ENCODE measurements at places on chromosomes 6 and 20.

GRCh38 chr20:40991181-40991889 lies 37.3 kb upstream of the TOP1 start:
- no peak for DNase-seq

DNA sequence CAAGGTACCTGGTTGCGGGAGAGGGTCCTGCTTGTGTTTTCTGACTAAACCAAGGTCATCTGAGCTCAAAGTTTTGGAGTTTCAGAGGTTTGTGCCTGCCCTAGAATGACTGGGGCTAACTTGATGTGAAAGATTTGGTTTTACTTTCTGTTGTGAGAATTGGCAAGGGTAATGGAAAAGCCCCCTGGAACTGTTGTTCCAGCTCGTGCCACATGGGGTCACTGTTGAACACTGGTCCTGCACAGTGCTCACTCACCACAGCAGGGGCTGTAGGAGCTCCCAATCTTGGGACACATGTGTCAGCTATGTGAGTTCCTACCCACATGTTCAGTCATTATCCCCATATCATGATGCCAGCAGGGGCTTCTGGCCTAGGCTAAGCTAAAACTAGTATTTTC lies 6.5 kb downstream of the TGM6 start:
- peak; percentile 39 for DNase-seq

GRCh38 chr20:46701556-46701955 lies 7.9 kb upstream of the SLC2A10 start:
- DNase-seq = no peak

- no peak for DNase-seq
These were observed 84.5 kb downstream of the PLCB1 start for GRCh38 chr20:8216375-8217200.

GRCh38 chr6:135877666-135878065 lies 26.2 kb downstream of the PDE7B start:
- DNase-seq = no peak

- no peak for DNase-seq
These were observed 72.1 kb upstream of the BCLAF1 start for GRCh38 chr6:136361787-136362186.

- DNase-seq = no peak
These were observed 46.2 kb downstream of the MYB start for GRCh38 chr6:135227349-135227748.

DNA sequence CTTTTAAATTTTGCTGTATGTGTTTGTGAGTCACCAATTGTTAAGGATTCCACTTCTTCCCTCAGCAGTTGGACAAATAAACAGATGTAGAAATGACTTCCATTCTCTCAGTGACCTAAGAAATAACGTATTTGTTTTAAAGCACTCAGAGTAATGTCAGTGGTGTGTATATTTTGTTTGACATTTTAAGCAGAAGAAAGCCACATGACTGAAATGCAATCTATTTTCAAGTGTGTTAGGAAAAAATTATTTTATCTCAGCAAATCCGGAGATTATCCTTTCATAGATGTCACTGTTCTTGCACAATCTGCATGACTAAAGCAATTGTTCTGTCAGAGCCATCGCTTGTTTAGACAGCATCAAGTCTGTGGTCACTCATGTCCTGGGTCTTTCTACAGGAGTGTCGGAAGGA lies 77.1 kb downstream of the JAG1 start:
- DNase-seq = no peak

- no peak for DNase-seq
These were observed 844 bp downstream of the WFDC2 start for GRCh38 chr20:45470262-45470931.

GRCh38 chr6:166656230-166657151 lies 29.4 kb upstream of the RPS6KA2 start:
- DNase-seq = no peak

- DNase-seq = no peak
These were observed 23.2 kb downstream of the TXNDC5 start for GRCh38 chr6:7887278-7887991.

- DNase-seq = no peak
These were observed 467.2 kb upstream of the ZNF337 start for GRCh38 chr20:26163890-26164289.

DNA sequence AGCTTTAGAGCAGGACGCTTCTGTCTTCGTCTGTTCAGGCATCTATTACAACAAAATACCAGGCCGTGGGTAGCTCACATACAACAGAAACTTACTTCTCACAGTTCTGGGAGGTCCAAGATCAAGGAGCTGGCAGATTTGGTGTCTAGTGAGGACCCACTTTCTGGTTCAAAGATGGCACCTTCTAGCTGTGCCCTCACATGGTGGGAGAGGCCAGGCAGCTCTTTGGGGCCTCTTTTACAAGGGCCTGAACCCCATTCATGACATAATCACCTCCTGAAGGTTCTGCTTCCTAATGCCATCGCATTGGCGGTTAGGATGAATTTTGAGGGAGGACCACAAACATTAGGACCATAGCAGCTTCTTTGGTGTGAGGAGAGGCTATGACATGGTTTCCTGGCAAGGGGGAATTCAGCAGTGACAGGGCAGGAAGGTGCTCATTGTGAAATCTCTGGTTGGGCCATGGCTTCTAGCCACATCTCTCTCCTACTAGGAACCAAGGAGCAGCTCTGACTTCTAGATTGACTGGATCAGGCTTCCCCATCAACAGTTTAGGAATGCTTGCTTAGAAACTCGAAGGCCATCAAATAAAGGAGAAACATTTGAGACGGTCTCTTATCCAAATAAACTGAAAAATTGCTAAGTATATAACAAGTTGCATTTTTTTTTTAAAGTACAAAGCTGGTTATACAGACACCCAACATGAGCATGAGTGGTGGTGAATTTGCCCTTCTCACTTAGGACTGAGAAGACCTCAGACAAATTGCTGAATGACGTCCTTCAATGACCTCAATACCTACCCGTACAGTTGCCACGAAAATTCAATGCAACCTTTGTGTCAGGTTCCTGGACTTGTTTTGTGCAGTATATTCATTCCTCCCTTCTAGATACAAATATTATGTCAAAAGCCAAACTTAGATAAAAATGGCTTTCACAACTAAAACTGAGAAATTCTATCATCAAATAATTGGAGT lies 140.7 kb downstream of the ZDHHC14 start:
- DNase-seq = no peak

DNA sequence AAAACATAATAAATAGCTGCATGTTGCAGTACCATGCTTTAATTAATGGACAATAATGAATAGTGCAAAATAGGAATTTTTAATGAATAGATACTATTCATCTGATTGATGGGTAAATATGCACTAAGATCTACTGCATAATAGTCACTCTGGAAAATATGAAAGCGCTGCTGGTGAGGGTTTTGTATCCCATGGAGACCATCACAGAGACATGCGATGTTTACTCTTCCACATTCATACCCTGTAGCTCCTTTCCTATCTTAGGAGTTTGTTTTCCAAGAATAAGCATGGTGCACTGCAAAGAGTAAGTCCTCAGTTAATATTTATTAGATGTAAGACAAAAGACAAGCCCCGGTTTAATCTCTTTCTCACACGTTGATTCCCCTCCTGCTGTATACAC lies 81.4 kb downstream of the NRSN1 start:
- DNase-seq = no peak

GRCh38 chr20:3328501-3328900 lies 79.0 kb downstream of the DNAAF9 start:
- no peak for DNase-seq

DNA sequence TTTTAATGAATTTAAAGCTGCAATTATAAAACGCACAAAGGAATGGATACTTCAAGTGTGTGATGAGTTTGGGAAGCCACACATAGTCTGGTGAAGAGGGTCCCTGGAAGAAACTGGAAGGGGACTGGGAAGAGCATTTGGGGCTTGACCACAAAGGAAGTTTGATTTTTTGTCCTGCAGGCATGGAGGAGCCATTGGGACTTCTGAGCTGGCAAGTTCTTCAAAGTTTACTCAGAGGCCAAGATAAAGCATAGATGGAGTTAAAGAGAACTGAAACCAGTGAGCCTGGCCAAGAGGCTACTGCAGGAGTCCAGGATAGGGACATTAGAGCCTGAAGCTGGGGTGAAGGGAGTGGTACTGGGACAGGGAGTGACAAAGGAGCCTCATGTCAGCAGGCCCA lies 95.0 kb downstream of the AIG1 start:
- DNase-seq = no peak

GRCh38 chr6:2578767-2579166 lies 172.0 kb downstream of the MYLK4 start:
- no peak for DNase-seq

DNA sequence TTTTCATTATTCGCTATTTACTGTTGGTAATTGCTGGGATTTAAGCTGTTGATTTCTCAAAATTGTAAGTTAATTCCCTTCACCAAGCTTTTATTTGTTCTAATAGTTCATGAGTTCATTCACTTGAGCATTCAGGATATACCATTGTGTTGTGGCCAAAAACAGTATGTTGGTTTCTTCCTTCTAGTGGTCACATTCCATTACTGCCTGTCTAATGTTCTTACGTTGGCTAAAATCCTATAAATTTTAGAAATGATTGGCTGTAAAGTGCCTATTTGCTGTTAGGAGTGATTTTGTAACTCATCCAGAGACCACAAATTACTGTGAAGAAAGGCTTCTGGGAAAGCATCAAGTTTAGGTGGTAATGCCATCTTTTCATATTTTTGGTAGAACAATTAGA lies 76.3 kb downstream of the FARS2 start:
- no peak for DNase-seq

- no peak for DNase-seq
These were observed 47.0 kb upstream of the NT5E start for GRCh38 chr6:85402922-85403321.

GRCh38 chr6:106906232-106906631 lies 68.3 kb downstream of the CD24 start:
- DNase-seq = no peak

- DNase-seq = no peak
These were observed 34.2 kb downstream of the CEP162 start for GRCh38 chr6:84193114-84193708.

DNA sequence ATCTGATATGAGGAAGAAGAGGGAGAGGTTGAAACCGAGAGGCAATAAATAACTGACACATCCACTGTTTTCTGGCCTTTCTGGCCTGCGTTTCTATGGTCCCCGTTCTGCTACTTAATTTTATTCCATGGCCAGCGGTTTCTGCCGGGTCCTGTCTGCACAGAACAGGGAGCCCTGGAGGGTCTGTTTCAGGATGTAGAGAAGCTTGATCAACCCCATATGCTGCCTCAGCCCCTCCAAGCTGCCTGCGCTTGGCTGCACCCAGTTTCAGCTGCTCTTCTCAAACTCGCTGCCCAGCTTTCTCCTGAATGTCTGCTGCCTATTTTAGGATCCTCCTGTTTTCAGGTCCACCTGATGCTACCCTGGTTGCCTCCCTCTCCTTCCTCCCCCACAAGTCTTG lies 18.5 kb upstream of the PACSIN1 start:
- no peak for DNase-seq

GRCh38 chr6:118283766-118284165 lies 264.3 kb upstream of the PLN start:
- peak; percentile 43 for DNase-seq
